Globus pallidus (tissue), 1 donor: ENCODE measurements at places on chromosomes 12 and 14.

- DNase-seq: no peak
Measured at GRCh38 chr14:68718023-68718990, 74.6 kb downstream of the ZFP36L1 start.

DNA sequence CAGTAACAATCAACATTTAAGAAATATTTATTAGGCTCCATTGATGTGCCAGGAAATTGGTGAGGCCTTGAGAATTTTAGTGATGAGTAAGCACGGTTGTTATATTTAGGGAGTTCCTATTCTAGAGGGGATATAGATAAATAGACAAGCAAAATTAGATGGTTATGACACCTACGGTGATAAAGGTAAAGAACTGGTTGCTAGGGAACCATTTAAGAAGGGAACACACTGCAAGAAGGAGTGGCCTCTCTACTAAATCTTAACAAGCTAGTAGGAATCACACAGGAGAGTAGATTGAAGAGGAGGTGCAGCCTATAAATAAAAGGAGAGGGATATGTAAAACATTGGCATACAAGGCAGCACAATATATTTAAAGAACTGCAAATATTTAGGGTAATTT, 155.2 kb downstream of the LRIG3 start:
- no peak for DNase-seq

DNA sequence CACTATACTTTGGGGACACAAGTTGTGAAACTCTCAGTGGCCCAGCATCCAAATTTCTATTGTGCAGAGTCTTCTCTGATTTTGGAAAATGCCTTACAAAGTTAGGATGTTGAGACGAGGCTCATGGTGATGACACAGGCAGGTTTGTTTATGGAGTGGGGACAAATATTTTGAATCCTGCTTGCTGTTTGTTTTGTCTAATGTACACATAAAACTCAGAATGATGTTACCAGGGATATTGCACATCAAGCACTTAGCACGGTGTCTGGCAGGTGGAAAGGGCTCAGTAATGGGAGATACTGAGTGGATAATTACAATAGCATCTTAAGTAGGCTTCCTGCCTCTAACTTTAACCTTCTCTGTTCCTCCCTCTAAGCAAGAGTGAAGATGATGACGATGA, 628.9 kb upstream of the TBX3 start:
- DNase-seq: no peak

DNA sequence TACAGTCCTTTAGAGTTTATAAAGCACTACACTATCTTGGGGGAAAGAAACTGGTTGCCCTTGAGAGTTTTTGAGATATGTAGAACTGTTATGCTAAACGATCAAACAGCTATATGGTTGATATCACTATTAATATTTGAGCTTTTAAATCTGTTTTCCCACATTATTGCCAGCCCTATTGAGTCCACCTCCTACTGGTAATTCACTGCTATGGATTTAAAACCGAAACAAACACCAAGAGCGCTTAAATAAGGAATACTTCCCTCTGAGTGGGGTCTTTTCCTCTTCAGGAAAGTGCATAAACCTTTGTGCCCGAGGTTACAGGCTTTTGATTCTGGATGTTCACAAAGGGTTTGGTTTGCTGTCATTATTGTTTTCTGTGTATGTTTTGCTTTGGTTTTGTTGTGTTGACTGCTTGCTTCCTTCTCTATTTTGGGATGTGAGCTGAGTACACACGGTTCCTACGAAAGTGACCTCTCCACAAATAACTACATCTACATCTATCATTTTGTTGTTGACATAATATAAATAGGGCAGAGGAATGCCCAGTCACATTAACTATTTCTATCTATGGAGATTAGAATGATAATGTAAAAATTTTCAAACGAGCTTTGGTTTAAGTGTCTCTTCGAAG, 44.8 kb downstream of the LGR5 start:
- no peak for DNase-seq

DNA sequence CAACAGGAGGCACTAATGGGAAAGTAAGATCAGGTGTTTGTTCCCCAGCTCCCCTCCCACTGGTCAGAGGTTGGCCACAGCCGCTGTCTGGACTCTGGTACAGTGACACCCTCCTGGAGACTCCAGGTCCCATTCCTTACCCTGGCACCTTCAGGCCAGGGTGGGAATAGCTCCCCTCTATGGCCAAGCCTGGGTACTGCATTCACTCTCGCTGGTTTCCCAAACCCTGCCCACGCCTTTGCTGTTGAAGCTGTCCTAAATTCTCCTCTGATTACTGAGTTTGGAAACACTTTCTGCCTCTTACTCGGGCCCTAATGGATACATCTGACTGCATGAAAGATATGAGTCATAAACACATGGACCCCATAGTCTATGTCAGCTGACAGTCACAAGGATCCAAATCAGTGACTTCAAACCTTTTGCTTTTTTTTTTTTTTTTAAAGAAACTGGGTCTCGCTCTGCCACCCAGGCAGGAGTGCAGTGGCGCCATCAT, 17.9 kb downstream of the HRK start:
- DNase-seq: no peak

GRCh38 chr12:98490501-98491453, 24.6 kb upstream of the TMPO start:
- peak; percentile 89 for DNase-seq

DNA sequence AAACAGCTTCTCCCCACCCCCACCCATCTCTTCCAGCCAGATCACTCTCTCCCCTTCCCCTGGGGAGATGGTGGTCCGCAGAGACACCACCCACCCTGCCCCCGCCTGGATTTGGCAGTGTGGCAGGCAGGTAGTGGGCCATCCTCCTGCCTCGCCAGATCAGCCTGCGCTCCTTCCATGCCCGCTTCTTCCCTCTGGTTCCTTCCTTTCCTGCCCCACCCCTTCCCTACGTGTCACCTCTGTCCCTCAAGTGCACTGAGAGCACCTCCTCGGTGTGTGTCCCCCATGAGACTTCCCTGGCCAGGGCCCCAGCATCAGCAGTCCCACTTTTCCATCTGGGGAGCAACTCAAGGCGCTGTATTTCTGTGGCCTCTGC, 632 bp downstream of the NYNRIN start:
- DNase-seq: no peak

DNA sequence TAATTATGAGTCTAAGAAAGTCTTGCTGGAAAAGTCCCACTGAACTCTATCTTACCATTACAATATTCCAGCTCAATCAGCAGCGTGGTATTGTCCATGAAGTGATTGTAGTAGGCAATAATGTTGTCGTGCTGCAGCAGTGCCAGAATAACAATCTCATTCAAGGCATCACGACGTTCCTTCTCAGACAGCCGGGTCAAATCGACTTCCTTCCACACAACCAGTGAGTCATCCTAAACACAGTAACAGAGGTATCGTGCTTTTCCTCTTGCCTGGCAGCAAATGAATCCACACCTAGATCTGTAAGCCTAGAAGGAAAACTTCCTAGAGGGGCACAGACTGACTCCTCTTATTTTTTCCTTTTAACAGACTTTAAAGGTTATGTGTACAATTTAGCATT, 2.9 kb downstream of the NEK9 start:
- DNase-seq: no peak
